Vagina (tissue), 2 donors: ENCODE measurements at places on chromosomes 7 and 10.

GRCh38 chr7:772005-772294 lies 44.9 kb upstream of the PRKAR1B start:
- no peaks in the 10 kb centered on the region for H3K27me3 ChIP-seq
- no peak overlapping the region for H3K4me3 ChIP-seq
- H3K36me3 ChIP-seq = peaks cover 25% of the 10 kb centered on the region
- DNase-seq = no peak

DNA sequence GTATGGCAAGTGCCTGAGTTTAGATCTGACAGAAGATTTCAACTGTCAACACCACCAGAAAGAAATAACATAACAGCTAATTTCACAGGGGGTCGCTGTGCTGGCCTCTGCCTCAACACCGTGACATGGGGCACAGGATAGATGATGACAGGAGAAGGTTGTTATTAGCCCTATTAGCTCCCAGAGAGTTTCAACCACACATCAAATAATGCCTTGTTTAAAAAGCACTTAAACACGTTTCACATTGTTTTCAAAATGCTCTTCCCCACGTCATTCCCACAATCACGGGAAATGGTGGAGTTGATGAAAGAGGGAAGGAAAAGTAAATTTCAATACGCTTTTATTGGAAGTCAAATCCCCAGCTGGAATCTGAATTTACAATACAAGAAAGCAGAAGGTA lies 184.7 kb downstream of the MAGI2 start:
- no peaks in the 10 kb centered on the region for H3K27me3 ChIP-seq
- H3K4me1 ChIP-seq = no peaks in the 10 kb centered on the region
- no peak overlapping the region for H3K27ac ChIP-seq
- H3K4me3 ChIP-seq = no peak overlapping the region
- H3K36me3 ChIP-seq = no peaks in the 10 kb centered on the region
- no peak for DNase-seq

- no peaks in the 10 kb centered on the region for H3K27me3 ChIP-seq
- H3K27ac ChIP-seq = no peak overlapping the region
- no peaks in the 10 kb centered on the region for H3K4me1 ChIP-seq
Observed at GRCh38 chr10:1187151-1187854, 131.1 kb downstream of the WDR37 start.

- peak overlapping the region; percentile 91 for H3K27ac ChIP-seq
- H3K4me3 ChIP-seq = no peak overlapping the region
- no peaks in the 10 kb centered on the region for H3K27me3 ChIP-seq
- H3K4me1 ChIP-seq = peaks cover 42% of the 10 kb centered on the region
- no peaks in the 10 kb centered on the region for H3K36me3 ChIP-seq
- DNase-seq = no peak
Observed at GRCh38 chr10:117462816-117463544, 79.6 kb upstream of the EMX2 start.

- no peaks in the 10 kb centered on the region for H3K27me3 ChIP-seq
- H3K4me1 ChIP-seq = no peaks in the 10 kb centered on the region
- no peak for DNase-seq
- H3K36me3 ChIP-seq = no peaks in the 10 kb centered on the region
Observed at GRCh38 chr10:5419466-5420094, 7.2 kb downstream of the NET1 start.

DNA sequence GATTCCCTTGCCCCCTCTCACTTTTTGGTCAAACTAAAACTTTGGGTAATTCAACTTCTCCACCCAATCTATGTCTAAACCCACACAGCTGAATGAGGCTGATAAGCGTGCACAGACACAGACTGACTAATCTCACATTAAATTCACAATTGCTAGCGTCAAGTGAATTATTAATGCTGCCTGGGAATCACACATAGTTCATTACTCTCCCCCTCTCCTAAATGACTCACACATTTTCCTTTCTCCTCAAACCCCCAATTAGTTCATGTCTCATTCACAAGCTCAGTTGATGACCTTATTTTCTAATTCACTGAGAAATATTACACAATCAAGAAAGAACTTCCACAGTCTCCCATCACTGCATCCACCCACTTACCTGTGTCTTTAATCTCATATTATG lies 14.5 kb downstream of the KLF14 start:
- H3K4me3 ChIP-seq = no peak overlapping the region
- H3K27ac ChIP-seq = no peak overlapping the region
- no peak for DNase-seq
- no peaks in the 10 kb centered on the region for H3K36me3 ChIP-seq
